ENCODE measurements at places on chromosomes 6 and 20. TPM values are rescaled to one million over a fixed set of nuclear protein-coding genes. Genes with fewer than 3 reads are reported as not detected.

- DNase-seq: no peak
Observed at GRCh38 chr6:43758617-43759050, 11.4 kb upstream of the VEGFA start.

DNA sequence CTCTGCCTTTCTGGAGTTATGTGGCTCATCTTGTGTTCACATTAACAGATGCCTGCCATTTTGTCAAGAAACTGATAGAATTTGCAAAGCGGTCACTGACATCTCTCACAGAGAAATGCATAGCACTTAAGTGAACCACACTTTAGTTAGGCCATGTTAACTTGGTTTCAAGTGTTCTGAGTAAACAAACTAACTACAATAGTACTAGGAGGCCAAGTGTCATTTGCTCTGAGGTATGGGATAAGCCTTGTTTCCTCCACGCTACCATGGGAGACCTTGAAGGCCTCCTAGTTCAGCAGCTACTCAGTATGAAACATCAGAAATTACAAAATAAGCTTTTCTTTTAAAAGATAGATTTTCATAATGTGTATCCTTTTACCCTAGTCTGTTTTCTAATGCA, 143.5 kb upstream of the MARCKS start:
- DNase-seq: no peak

DNA sequence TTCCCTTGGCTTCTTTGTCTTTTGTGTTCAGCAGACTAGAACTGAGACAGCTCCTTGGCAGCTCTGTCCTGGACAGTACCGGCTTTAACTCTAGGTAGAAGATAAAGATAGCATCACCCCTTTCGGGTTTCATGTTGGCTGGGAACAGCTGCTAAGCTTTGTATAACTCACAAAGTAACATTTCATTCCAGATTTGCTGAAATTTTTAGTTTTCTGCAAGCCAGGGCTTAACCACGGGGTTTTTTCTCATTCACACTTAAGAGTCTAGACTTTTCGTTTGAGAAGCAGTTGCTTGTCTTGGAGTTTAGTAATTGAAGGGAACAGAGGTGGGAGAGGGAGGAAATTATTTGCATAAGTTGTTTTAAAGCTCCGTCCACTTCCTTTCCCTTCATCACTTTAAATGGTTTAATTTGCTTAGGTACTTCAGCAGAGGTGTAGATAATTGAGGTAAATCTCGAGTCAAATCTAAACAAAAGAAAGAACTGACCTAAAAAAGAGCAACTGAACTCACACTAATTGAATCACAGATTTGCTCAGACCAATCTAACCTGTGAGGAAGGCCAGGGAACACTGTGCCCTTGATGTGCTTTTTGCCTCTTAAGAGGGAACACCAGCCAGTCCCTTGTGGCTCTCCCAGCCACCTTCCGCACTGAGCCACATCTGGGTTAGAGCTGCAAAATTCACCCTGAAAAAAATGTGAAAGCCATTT, 48.3 kb downstream of the RREB1 start:
- DNase-seq: no peak

GRCh38 chr20:46164254-46164653, 46.1 kb downstream of the CD40 start:
- no peak for DNase-seq

DNA sequence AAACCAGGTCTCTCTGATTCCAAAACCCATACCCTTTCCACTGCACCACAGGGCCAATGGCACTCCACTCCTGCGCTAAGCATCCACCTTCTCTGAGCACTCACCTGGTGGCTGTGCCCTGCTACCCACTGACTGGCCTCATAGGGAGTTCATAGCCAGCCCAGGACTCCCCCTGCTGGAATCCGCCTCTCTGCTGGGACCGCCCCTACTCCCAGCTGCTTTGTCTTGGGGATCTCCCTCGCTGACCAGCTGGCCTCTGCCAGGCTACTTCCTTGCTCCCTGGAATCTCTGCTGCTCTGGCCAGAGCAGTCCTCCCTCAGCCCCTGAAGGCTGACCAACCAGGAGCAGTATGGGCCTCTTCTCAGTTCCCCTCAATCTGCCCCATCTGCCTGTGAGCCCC, 129.7 kb downstream of the FAXC start:
- DNase-seq: peak; percentile 1

RIPPLY2 gene
- not detected for total RNA-seq

GRCh38 chr6:829656-830055, 136.7 kb upstream of the EXOC2 start:
- peak; percentile 80 for DNase-seq

DNA sequence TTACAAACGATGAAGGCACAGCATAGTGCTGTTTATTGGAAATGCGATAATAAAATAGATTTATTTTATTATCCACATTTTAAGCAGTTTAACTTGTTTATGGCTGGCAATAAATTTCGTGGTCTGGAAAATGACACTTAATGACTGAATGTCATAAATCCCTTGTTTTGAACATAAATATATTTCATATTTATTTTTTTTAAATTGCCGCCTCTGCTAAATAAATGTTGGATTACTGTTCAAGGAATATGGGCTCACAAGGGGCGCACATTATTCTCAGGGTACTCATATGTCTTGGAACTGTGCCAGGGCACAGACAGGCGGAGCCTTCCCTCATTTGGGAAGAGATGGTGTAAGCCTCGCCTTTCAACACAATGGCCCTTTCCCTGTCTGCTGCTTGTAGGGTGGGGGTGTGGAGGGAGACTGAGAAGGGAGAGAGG, 134.3 kb downstream of the PXDC1 start:
- DNase-seq: no peak

GRCh38 chr6:157035546-157035945, 258.4 kb downstream of the ARID1B start:
- DNase-seq: no peak

- no peak for DNase-seq
Observed at GRCh38 chr6:147752689-147753403, 244.4 kb downstream of the SAMD5 start.

GRCh38 chr20:20199361-20200160, 147.2 kb downstream of the CFAP61 start:
- DNase-seq: peak; percentile 83

GRCh38 chr20:41175727-41176330, 38.5 kb downstream of the PLCG1 start:
- no peak for DNase-seq

- no peak for DNase-seq
Observed at GRCh38 chr20:53413186-53413631, 180.4 kb downstream of the ZNF217 start.

DNA sequence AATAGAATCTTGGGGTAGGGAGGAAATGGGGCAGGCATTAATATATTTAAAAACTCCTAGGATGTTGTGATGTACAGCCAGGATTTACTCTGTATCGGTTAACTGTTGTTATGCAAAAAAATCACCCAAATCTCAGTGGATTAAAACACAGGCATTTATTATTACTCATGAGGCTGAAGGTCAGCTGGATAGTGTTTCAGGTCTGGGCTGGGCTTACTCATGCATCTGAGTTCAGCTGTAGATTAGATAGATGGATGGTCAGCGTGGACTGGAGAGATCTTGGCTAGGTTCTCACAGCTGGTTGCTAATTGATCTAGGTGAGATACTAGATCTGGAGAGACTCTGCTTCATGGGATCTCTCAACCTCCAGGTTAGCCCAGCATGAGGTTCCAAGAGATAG, 131.4 kb downstream of the BTBD3 start:
- peak; percentile 76 for DNase-seq

GRCh38 chr6:93222071-93222851, 197.1 kb downstream of the EPHA7 start:
- DNase-seq: no peak

DNA sequence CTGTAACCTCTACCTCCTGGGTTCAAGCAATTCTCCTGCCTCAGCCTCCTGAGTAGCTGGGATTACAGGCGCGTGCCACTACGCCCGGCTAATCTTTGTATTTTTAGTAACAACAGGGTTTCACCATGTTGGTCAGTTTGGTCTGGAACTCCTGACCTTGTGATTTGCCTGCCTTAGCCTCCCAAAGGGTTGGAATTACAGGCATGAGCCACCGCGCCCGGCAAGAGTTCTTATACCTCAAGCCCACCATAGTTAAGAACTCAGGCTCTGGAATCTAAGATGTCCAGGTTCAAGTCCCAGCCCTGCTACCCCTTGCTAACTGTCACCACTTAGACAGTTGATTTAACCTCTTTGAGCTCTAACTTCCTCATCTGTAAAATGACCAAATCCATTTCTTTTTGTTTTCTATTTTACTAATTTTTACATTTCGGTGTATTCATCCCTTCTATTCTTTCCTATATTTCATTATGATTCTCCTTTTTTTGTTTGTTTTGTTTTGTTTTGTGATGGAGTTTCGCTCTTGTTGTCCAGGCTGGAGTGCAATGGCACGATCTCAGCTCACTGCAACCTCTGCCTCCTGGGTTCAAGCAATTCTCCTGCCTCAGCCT, 104.8 kb upstream of the ZNF217 start:
- no peak for DNase-seq

DNA sequence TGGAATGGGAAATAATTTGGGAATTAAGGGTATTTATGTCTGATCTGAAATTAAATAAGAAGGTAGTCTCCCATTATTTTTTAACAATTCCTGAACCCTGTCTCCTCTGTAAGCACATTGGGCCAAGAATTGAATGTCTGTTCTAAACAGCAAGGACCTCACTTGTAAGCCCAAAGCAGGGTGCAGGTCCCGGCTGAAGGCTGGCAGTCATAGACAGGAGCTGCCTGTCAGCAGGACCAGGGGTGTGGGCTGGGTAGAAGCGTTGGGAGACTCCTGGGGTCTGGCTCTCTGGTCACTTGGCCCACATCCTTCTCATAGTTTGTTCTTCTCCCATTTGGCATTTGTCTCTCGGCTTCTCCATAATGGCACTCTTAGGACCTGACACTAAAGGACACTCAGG, 75.6 kb downstream of the SNX9 start:
- DNase-seq: no peak

GRCh38 chr6:72102561-72102960, 216.2 kb downstream of the RIMS1 start:
- DNase-seq: no peak

DNA sequence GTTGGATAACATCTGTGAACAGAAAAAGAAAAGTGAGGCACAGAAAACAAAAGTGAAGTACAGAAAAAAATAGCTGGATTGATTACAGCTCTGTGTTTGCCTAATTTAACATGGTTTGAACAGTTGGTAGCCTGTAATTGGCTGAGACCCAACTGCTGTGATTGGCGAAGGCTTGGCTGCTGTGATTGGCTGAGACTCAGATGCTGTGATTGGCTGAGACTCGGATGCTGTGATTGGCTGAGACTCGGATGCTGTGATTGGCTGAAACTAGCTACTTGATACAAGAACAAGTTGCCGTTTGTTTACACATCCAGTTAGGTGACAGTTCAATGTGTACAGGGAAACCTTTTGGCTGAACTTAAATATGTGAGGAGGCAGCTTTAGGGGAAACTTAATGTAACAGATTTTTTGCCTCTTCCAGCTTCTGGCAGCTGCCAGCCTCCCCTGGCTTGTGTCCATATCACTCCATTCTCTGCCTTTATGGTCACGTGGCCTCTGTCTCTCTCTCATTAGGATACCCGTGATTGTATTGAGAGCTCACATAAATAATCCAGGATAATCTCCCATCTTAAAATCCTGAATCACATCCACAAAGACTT, 223.4 kb upstream of the FOXA2 start:
- no peak for DNase-seq

DNA sequence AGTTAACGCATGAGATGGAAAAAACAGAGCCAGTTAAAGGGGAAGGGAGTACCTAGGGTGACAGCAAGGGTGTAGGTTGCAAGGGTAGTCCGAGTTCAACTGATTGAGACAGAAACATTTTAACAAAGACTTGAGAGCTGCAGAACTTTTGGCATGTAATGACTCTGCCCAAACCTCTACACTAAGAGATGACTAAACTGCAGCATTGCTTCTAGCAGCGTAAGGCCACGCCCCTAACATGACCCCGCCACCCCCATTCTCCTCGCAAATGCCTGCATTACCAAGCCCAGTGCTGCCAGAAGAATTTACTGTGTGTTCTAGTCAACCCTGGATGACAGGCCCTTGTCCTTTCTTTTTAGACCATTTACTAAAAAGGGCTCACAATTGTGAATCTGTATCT, 6.3 kb upstream of the HINT3 start:
- DNase-seq: peak; percentile 89

DNA sequence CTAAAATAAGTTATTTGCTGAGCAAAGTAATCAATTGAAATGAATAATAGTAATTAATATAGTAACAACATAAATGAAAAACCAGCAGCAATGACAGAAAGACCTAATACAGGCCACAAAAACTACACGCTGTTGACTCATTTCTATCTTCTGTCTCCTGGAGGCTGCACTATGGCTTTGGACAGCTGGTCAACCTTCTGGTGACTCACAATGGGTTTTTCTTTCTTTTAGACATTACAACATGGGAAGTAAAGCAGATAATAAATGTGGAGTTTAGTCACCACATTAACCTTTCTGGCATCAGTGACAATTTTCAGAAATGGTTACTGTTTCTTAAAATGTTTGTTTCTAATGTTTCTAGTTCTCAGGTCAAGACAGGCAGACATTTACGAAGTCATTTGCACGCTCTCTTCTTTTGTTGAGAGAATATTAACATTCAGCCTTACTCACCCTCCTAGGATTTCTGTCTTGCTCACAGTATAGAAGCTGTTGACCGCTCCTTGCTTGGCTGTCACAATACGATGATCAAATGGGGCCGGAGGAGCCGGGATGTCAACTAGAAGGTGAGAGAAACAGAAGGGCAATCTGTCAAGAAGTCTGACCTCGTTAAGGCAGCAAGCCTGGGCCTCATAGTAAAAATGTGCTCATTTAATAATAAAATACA, 62.2 kb downstream of the MYLK4 start:
- DNase-seq: peak; percentile 95

OPN5 gene
- not detected for total RNA-seq

PGC gene
- total RNA-seq: not detected

Data from M059J (cell line).